AG09309 (cell line): ENCODE measurements at places on chromosomes 5 and 9.

GRCh38 chr5:3302228-3302627, 293.4 kb upstream of the IRX1 start:
- no peak for DNase-seq

DNA sequence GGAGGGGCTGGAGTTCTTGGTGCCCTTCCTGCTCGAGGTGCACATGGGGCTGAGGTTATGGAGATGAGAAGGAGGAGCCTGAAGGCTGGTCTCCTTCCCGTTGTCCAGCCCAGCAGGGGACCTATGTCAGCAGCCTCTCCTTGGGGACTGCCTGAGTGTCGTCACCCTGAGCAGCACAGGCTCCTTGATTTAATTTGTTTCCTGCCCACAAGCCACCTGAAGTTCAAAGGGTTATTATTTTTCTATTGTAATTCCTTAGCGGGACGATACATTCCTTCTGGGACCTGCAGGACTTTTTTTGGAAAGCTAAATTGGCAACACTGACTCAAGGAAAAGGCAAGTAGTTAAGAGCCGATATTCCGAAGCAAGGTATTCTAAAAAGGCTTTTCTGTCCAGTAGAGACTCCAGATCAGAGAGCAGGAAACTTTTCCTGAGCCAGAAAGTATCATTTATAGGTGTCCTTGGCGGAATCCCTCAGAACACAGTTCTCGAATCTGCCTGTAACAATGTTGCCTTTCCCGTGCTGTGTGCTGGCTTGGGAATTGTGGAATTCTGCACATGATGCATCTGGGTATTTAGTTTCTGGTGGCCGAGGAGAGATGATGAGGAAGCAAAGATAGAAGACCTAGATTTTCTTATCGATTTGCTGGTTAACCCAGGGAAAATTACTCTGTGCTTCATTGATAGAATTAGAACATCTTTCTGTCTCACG, 55.4 kb downstream of the ARHGAP26 start:
- no peak for DNase-seq

- peak; percentile 84 for DNase-seq
Observed at GRCh38 chr5:143051244-143052058, 281.3 kb downstream of the ARHGAP26 start.

- peak; percentile 61 for DNase-seq
Observed at GRCh38 chr9:35729700-35730485, 2.1 kb downstream of the TLN1 start.

DNA sequence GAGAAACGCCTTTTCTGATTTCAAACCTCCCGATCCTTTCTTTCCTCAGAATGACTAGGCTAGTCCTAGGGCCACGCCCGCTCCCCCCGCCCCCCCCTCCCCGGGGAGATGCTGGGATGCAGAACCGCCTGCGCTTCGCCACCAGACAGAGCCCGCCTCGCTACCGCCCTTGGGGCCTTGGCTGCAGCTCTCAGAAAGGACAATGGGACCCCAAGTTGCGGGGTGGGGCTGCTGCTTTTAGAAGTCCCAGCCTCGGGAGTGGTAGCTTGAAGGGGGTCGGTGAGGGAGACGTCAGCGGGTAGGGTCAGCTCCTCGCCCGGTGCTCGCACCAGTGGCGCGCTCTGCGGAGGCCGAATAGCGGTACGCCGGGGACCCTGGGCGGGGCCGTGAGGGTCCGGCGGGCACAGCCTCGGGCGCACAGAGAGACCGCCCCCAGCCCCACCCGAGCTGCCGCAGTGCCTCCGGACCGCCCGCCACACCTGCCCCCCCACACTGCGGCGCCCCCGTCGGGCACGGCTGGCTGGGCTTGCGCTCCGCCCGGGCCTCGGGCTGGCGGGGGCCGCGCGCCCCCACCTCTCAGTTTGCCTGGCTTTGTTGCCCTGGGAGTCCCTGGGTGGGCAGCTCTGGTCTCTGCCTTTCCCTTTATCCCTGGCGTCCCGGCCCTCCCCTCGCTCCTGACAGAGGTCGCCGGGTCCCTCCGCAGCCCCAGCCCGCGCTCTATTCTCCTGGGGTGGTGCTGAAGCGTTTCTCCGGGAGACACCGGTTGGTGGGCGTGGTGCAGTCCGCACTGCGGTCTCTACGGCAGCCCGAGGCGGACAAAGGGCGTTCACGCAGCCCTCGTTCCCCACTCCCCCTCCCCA, 1.2 kb downstream of the MAP1B start:
- DNase-seq, result no peak

GRCh38 chr9:114218264-114219120, 63.2 kb downstream of the COL27A1 start:
- DNase-seq, result no peak

GRCh38 chr5:113218906-113219517, 215.8 kb downstream of the TSSK1B start:
- DNase-seq, result no peak

- no peak for DNase-seq
Observed at GRCh38 chr5:21219966-21220365, 1232.0 kb upstream of the CDH18 start.

DNA sequence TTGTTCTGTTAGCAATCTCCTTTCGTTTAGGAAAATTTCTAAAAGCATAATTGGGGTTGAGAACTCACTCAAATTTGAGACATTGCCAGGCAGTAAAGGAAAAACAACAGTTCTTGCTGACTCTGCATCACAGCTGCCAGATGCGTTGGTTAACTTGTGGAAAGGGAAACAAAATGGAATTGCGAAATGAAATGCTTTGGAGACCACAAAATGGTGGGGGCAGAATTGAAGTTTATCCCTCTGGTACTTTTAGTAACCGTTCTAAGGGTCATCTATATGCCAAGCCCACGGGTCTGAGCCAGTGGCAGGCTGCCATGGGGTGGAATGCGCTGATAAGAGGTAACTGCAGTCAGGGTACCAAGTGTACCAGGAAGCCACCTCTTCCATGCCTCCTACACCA, 28.6 kb upstream of the SELENOP start:
- peak; percentile 76 for DNase-seq

- no peak for DNase-seq
Observed at GRCh38 chr5:137075163-137075970, 423.8 kb downstream of the SPOCK1 start.

- DNase-seq, result no peak
Observed at GRCh38 chr9:117868594-117868993, 164.4 kb downstream of the TLR4 start.

- no peak for DNase-seq
Observed at GRCh38 chr5:140570058-140570457, 5.4 kb downstream of the SLC35A4 start.

GRCh38 chr9:101398930-101399642, 435 bp downstream of the ZNF189 start:
- no peak for DNase-seq

DNA sequence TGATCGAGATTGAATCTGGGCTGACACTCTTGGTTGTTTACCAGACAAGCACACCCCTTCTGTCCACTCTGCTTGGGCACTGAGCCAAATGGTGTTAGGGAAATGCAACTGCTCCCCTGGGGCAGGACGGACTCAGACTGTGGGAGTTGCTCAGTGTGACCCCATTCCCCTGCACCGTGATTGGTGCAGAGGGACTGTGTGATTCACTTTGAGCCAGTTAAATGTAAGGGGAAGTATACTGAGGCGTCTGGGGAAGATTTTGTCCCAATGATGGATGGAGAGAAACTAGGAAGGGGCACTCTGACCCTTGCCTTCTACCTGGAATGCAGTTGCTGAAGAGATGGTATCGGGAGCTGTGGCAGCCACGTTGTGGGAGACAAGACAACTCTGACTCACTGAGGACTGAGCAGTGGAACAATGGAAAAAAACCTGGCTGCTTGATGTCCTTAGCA, 196.0 kb upstream of the ANKRD55 start:
- no peak for DNase-seq

GRCh38 chr5:124670722-124671184, 75.7 kb downstream of the ZNF608 start:
- no peak for DNase-seq

DNA sequence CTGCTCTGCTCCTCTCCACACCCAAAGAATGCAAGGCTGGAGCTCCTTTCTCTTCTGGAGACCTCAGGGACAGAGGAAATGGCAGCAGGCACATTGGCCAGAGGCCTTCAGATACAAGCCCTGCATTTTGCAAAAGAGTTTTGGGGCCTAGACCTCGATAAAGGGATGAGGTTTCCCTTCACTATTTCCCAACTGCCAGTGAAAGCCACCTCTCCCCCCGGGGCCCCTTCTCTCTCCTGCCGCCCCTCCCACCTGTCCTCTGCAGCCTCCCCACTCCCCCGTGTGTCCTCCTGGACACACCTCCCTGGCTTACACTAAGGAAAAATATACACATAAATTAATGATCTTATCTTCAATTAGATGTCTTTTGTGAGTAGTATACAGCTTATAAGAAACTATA, 21.3 kb upstream of the LMNB1 start:
- DNase-seq, result no peak

DNA sequence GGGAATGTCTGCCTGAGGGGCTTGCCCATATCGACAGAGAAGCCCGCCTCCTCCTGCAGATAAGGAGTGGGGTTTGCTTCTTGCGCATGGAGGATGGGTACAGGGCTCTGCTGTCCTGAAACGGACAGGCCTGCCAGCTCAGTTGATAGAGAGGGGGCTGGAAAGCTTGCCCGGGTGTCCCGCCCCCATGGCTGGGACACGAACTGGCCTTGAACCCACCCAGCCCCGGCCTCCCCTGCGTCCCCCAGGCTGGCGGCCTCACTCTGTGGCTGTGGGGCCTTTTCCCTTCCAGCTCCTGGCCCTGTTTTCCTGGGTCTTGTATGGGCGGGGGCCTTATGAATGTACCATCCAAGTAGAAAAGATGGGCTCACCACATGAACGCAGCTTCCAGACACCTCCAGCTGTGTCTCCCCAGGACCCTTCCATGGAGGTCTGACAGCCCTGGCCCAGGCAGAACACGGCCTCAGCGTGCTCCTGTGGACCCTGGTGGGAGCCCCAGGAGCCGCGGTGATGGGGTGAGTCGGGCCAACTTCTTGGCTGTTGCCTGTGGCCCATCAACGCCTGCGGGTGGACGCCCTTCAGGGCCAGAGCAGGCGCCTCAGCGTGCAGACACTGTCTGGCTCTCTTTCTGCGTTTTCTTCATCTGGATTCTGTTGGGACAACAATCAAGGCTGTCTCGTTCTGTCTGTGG, 15.9 kb upstream of the SLC2A6 start:
- DNase-seq, result no peak

GRCh38 chr5:89120719-89121118, 237.7 kb upstream of the MEF2C start:
- DNase-seq, result no peak

- peak; percentile 45 for DNase-seq
Observed at GRCh38 chr9:6096821-6097220, 81.4 kb upstream of the RANBP6 start.
